ENCODE measurements at places on chromosomes 7 and 10.

DNA sequence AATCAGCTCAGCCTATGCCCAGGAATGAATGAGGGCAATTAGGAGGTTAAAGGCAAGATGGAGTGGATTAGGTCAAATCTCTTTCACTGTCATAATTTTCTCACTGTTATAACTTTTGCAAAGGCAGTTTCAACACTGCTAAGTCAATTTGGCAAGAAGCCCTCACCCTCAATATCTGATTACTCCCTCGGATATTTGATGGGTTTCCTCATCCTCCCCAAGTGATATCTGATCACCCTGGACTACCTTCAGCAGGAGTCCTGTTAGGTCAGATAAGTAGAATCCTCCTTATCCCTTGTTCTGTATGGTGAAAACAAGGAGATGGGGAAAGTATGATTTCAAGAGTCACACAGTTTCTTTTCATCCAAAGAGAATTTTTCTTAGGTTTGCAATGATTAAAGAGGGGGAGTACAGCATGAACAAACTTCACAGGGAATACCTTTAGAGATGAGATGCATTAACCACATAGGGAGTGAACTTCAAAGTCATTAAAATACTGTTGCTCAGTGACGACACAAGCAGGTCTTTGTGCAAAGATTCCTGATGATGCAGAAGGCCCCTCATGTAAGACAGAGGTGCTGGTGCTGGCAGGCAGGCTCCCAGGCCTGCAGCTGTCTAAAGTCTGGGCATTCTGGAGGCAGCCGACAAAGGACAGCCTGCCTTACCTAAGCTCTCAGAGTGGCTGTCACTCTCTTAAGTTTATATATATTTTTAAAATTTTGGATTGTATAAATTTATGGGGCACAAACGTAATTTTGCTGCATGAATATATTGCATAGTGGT lies 75.4 kb upstream of the POM121L12 start:
- no peak for DNase-seq

DNA sequence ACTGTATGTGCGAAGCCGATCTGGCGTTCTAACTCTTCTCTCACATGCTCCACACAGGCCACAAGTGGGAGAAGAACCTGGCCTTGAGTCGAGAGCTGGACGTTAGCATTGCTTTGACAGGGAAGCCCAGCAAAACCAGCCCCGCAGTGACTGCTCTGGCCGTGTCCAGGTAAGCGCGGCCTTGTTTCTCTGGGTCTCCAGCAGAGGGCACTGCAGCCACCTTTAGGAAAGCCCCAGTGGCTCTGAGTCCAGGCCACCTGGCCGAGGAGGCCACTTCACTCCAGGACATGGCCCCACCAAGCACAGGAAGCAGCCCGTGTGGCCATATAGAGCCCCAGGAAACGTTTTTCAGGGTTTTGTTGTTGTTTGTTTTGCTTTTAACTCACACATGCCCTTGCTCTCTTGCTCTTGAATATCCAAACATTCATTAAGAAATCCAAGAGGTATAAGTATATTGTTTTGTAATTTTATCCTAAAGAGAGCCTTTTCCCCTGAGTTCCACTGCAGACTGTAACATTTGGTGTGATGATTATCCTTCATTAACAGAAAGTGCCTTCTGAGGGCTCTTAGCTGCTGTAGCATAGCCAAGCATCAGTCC lies 41.8 kb upstream of the LRRC18 start:
- DNase-seq = peak; percentile 56

DNA sequence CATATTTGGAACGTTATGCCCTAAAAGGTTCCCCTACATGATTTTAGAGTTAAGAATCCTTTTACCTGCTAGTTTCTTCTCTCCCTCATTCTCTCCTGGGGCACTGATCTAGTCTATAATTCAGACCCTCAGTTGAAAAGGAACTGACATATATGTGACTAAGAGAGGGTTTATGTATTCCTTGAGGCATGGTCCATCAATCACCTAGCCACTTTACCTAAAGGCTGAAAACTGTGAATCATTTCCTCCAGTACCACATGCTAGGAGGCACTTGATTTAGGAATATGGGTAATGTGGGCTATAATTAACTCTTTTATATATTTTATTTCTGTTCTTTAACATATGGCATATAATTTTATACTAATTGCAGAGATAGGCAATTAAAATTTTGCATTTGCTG lies 303.5 kb downstream of the BBS9 start:
- DNase-seq = no peak

DNA sequence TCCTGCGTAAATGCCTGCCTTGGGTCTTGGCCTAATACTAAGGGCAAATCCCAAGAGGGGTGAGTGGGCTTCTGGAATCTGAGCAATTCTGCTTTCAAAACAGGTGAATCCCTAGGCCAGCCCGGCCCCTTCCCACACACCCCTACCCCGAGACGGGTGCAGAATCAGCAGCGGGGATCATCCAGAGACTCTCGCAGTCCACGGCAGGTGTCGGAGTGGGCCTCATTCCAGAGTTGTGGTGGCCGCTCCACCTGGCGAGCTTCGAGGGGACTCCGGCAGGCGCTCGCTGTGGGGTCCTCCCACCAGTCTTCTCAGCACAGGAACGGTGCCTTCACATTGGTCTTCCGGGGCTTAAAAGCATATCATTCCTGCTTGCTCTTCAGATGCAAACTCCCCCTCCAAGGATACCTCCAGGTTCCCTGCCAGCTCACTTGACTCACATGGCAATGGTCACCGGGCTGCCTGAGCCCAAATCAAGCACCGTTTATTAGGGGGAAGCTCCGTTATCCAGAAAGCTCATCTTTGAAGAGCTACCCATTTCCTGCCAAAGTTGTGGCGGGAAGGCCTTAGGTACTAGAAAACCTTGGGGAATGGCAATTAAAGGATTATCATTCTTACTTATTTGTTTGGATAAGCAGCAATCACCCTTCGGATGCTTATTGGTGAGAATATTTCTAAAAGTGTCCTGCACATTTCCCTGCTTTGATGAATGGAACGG lies 67.6 kb downstream of the PRKAG2 start:
- no peak for DNase-seq

GRCh38 chr7:43735802-43736603 lies 6.7 kb upstream of the COA1 start:
- peak; percentile 53 for DNase-seq

DNA sequence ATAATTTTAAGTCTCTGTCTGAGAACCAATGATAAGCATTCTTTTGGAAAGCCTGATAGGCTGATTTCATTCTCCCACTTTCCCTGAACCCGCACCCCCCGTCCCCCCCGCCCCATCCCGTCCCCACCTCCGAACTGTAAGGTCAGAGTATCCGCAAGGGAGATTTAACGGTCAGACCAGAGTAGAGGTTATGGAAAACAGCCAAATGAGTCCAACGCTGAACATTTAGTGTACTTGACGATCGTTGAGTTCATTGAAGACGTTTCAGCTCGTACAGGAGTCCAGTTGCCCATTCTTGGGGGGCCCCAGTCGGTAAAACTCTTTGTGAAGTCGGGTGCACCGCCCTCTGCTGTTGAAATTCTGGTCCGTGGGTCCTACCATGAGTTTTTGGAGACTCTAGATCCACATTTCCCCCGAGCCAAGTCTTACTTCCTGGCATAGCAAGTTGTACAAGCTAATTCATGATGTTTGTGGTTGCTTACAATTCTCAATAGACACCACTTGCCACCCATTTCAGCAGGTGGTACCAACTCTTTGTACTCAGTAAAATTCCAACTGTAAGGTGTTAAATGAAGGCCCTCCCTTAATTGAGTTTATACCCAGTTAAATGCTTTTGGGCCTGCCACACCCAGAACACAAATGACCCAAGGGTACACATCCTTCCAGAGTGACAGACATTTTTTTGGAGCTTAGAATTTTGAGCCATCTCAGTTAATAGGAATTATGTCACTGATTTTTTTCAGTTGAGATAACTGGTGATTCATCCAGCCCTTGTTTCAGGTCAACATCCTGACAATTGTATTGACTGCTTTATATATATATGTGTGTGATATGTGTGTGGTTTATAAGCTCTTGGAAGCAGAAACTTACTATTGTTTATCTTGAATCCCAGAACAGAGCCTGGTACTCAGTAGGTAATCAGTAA lies 1.2 kb downstream of the MARCHF5 start:
- peak; percentile 57 for DNase-seq

GRCh38 chr7:66642186-66642585 lies 13.5 kb downstream of the KCTD7 start:
- no peak for DNase-seq

GRCh38 chr10:49569031-49569631 lies 30.2 kb upstream of the ERCC6 start:
- DNase-seq = no peak

GRCh38 chr10:48943096-48943495 lies 3.5 kb upstream of the LRRC18 start:
- no peak for DNase-seq

- DNase-seq = no peak
These were observed 109.6 kb downstream of the BICC1 start for GRCh38 chr10:58622246-58622645.

GRCh38 chr10:18087355-18087754 lies 52.9 kb upstream of the CACNB2 start:
- DNase-seq = no peak

DNA sequence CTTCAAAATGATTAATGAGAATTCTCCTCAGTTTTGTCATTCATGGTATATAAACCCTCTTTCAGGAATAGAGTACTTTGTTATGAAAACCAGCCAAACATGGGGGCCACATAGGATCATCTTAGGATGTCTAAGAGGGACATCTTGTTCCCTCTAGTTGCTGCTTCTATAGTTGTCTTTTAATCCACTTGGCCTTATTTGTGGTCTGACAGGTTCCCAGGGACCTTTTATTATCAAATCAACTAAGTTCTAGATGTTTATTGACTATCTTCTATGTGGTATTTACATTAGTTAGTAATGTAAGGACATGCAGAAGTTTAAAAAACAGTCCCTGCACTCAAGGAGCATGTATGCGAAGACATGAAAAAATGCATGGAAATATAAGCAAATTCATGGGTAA lies 1.6 kb upstream of the ZC3HAV1 start:
- DNase-seq = no peak

DNA sequence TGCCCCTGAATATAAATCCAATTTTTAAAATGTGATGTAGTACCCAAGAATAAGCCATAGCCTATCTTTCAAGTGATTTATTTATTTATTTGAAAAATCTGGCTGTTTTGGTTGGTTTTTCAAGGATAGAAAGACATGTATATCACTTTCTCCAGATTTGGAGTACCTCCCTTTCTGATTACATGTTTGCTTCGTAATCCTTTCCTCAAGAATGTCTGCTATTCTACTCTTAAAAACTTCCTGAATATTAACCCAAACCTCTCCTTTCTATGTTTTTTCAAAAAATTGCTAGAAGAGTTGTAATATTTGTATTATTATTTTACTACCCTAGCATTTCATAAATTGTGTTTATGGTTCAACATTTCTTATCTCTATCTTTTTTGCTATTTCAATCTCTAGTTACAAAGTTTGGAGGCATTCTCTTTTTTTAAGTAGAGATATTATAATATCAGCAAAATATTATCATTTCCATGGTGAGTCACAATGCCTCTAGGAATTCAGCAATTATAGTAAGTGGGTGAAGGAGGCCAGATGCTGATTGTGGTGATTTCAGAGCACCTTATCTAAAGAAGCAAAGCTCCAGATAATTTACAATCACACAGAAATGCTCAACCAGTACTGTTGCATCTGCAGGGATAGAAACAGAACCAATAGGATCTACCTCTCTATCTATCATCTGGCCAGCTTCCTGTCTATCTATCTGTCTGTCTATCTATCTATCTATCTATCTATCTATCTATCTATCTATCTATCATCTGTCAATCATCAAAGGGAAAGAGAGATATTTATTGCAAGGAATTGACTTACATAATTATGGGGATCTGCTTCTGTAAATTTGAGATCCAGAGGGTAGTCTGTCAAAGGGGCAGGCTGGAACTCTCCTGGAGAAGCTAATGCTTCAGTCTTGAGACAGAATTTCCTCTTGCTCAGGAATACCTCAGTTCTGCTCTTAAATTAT lies 412.5 kb upstream of the SEMA3C start:
- no peak for DNase-seq

DNA sequence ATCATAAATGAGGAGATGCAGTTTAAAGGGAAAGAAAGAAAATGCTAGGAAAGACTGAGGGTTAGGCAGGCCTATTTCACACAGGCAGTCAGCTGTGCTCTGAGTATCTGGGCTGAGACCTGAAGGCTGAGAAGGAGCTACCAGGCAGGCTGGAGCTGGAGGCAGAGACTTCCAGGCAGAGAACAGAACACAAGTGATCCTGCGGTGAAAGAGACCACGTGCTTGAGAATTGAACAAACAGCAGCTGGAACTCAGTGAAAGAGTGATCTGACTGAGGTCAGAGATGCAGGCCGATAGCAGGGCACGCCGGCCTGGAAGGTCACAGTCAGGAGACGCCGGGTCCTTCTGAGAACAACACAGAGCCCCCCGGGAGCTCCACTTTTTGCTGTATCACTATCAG lies 147.8 kb downstream of the ADAM12 start:
- no peak for DNase-seq

- no peak for DNase-seq
These were observed 121.3 kb upstream of the BTBD16 start for GRCh38 chr10:122149561-122150505.

- DNase-seq = no peak
These were observed 47.6 kb upstream of the NKX6-2 start for GRCh38 chr10:132833421-132834111.

DNA sequence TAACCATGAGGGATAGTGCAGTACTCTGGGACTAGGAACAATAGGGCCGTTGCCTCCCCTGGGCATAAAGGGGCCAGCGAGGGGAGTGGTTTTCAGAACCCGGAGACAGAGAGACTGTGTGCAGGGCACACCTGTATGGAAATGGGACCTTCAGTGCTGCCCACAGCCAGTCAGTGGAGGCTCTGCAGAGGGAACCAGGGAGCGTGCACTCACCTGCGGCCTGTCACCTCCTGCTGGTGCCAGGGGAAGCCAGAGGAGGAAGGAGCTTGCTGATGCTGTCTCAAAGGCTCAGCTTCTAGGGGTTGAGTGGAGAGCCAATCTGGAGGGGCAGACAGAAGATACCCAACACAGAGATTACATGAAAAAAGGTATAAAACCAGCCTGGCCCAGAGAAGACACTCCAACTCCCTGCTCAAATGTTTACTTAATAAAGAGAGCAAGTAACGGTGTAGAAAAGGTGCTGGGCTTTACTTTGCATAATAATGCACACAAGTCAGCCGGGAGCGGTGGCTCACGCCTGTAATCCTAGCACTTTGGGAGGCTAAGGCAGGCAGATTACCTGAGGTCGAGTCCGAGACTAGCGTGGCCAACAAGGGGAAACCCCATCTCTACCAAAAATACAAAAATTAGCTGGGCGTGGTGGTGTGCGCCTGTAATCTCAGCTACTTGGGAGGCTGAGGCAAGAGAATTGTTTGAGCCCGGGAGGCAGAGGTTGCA lies 35.5 kb upstream of the WAPL start:
- DNase-seq = no peak

- DNase-seq = no peak
These were observed 69.3 kb downstream of the SGMS1 start for GRCh38 chr10:50554376-50554994.
